Esophagus mucosa (tissue), 1 donor: ENCODE measurements at places on chromosomes 16 and 17.

DNA sequence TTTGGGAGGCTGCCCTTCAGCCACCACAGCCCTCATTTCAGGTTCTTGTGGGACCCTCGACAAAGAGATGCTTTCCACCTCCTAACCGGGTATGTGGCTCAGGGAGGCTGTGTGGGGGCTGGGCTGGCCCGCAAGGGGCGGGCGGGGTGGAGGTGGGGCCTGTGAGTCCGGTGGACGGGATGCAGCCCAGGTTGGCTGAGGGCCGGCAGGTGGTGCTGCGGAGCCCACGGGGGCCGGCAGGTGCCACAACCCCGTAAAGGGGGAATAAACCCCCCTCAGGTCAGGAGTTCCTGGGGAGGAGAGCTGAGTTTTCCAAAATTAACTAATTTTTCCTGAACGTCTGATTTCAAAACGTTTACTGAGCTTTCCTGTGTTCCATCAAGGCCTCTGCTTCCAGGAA lies 4.9 kb upstream of the CIAO3 start:
- no peak for ATAC-seq

- no peak for ATAC-seq
Measured at GRCh38 chr16:4051591-4051990, 64.7 kb downstream of the ADCY9 start.

DNA sequence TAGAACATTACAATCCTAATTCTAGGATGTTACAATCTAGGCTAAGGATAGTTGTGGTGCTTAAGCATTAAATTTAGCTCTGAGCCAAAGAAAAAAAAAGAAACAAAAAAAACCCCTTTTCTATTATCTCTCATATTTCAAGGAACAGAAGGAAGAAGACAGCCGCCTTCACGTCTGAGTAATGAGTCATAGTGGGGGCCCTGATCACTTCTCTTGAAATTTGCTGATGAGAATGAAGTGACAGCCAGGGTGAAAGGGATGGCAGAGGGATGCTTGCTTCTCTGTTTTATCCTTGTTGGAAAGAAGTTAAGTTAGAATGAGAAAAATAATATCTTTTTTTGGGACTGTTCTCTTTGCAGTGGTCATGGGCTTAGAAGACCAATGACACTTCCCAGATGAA lies 82.6 kb upstream of the MPHOSPH6 start:
- ATAC-seq: no peak

- ATAC-seq: no peak
Measured at GRCh38 chr17:82077617-82078358, 12.2 kb upstream of the DUS1L start.

DNA sequence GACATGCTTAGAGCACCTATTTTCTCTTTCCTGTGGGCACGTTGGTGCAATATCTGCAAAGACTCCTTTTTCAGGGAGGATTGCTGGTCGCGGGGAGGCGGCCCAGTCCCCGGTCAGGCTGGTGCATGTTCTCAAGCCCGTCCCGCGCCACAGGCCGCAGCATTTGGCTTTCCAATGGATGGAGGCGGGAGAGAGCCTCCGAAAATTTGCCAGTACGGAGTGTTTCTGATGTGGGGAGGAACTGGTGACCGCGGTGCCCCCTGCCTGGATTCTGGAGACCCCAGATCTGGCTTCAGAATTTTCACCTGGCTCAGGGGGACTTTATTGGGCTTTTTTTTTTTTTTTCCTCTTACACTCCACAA lies 2.3 kb downstream of the CMIP start:
- ATAC-seq: no peak
